Smooth muscle cell of the brain vasculature (primary cell): ENCODE measurements at places on chromosomes 11 and 22.

DNA sequence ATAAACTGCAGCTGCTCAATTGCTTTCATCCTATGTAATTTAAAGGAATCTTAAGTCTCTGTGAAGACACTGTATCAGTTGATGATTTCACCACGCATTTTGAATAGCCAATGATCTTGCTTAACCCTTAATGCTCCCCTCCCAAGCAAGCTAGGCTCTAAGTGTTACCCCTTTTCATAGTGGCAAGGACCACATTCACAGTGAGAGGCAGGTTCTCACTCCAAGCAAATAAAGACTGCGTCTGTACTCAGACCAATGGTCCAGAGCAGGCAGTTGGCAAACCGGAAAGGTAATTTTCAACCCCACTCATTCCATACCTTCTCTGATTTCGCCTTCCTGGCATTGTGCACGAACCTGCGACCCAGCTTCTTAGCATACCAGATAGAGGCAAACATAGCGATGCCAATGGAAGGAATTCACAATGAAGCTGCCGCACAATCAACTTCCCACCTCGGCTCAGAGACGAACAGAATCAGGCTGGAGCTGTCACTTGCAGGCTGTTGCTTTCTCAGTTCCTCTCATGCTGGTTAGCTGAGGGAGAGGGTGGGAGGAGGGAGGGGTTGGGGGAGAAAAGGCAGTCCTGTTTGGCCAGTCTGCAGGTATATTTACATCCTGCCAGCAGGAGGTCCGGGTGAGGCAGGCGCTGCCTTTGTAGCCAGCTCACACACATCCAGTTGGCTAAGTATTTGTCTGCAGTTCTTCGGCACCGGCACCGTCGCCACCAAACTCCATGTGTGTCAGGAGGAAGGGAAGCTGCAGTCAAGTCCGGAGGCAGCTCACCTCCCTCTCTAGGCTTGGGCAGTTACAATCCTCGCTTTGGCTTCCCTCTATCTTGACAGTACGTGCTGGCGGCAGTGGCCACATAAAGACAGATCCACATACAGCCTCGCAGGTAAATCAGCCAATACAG lies 1151.2 kb upstream of the CCDC90B start:
- DNase-seq, result no peak

GRCh38 chr22:50326225-50326955 lies 422 bp downstream of the DENND6B start:
- DNase-seq, result no peak

DNA sequence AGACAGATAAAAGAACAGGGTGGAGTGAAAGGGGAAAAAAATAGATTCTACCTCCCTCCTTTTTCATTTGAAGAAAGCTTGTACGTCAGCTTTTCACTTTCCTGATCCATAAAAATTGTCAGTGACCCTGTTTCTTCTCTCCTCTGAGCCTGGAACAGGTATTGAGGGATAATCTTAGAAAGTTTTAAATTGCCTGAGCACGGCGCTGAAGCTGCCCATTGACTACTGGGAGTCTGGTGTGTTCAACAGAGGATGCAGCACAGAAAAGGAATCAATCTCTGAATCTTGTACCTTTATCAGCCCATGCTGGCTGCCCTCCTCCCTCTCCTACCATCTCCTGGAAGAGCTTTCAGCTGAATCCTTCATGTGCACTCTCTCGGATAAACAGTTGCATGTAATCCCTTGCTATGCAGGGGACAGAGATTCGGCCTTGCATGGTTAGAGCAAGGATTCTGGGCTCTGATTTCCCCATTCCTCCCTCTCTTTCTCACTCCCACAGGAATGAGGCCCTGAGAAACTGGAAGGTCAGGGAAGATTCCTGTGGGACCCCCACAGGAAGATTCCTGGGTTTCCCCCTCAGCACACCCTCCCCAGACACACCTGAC lies 162.4 kb upstream of the SYN3 start:
- no peak for DNase-seq

- no peak for DNase-seq
Measured at GRCh38 chr11:16788141-16789062, 50.0 kb downstream of the C11orf58 start.

DNA sequence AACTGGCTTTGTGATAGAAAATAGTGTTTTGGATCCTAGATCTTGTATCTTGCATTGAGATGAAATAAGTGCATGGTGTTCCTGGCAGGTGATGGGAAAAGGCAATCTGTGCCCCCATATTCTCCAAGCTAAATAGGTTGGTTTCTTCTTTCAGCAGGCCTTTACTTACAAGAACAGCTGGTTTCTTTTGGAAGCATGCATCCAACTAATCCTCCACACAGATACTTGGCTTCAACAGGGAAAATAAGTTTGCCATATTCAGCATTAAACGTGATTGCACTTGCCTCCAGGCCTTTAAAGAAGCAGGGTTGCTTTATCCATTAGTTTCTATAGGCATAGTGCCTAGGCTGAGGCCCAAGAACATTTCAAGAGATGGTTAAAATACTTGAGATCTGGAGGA lies 59.9 kb downstream of the APIP start:
- DNase-seq, result no peak

DNA sequence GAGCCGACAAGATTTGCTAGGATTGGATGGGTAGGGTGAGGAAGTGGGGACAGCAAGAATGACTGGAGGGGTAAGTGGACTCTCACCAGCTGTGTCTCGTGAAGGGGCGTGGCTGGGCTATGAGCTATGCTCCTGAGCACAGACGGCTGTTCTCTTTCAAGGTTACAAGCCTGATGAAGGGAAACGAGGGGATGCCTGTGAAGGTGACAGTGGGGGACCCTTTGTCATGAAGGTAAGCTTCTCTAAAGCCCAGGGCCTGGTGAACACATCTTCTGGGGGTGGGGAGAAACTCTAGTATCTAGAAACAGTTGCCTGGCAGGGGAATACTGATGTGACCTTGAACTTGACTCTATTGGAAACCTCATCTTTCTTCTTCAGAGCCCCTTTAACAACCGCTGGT lies 19.9 kb downstream of the F2 start:
- no peak for DNase-seq

DNA sequence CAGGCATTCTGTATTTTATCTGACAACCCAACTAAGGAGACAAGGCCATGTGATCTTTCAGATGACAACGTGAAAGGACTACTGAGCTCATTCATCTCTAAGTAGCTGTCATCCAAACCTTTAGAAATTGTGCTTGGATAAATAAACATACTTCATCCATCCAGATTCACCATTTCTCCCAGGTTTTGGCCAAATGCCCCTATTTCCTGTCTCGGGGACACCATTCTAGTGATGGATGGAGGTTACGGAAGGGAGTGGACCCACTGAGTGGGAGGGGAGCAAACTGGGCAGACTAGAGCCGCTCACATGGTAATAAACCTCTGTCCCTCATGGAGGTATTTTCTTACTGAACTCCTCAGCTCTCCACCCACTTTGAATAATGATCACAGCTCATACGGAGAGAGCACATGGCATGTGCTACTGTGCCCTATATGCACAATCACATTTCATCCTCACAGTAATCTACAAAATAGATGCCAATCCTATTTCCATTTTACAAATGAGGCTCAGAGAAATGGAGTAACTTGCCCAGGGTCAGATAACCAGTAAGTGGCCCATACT lies 114.4 kb downstream of the SLC1A2 start:
- no peak for DNase-seq

- peak; percentile 18 for DNase-seq
Measured at GRCh38 chr11:17314232-17314547, 37.4 kb upstream of the NCR3LG1 start.

DNA sequence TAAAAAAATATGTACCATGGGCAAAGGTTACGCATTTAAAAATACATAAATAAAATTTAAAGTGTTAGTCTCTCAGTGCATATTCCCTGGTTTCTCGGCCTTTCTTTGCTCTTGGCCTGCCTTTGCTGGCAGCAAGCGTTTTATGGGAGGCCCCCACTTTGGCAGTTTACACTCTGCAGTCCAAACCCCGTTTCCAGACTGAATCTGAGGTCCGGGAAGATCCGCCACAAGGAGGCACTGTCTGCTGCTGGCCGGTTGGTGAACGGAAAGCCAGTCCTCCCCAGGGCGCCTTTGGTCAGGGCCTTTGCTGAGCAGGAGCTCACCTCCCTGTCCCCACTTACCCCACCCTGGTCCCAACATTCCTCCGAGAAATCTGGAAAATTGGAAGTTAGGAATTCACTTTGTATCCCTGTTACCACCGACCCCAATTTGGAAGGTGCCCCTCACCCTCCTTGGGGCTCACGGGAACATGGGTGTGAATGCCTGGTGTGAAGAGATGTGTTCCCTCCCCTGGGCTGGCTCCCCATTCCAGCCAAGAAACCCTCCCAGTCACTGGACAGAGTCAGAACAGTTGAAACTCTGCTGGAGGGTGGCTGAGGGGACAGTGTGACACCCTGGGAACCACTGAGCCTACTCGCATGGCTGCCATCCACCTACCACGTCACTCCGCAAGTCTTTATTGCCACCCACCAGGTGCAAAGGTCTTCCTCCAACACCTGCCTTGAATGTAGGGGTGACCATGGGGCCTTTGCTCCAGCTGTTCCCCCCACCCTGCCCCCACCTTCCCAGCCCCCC lies 9.4 kb upstream of the SF1 start:
- no peak for DNase-seq

- no peak for DNase-seq
Measured at GRCh38 chr11:122007601-122008071, 108.4 kb downstream of the BLID start.

- no peak for DNase-seq
Measured at GRCh38 chr11:16418428-16419097, 62.2 kb upstream of the SOX6 start.

- no peak for DNase-seq
Measured at GRCh38 chr22:45963821-45964220, 13.1 kb downstream of the WNT7B start.
